Brain (organoid and tissue), 16 donors: ENCODE measurements at places on chromosomes 12 and 14. TPM values are rescaled to one million over a fixed set of nuclear protein-coding genes. Genes with fewer than 3 reads are reported as not detected.

Gene PRB2
- not detected for polyA plus RNA-seq

Gene LIMA1
- polyA plus RNA-seq = 12.5 TPM

Gene PDE3A
- 0.75 TPM for polyA plus RNA-seq

Gene ERP27
- polyA plus RNA-seq = not detected

Gene IL31
- not detected for polyA plus RNA-seq

Gene CLEC4C
- not detected for polyA plus RNA-seq

Gene TAS2R46
- polyA plus RNA-seq = not detected

Gene MANSC4
- polyA plus RNA-seq = not detected

Gene TMPRSS12
- not detected for polyA plus RNA-seq

Gene PRIMA1
- polyA plus RNA-seq = 8.8 TPM

Gene CACNA1C
- 1.6 TPM for polyA plus RNA-seq

Gene REP15
- 0.53 TPM for polyA plus RNA-seq

Gene CCDC196
- not detected for polyA plus RNA-seq

Gene BCL7A
- 24.1 TPM for polyA plus RNA-seq

Gene TMEM117
- 1.7 TPM for polyA plus RNA-seq

Gene FAR2
- polyA plus RNA-seq = 4.8 TPM

Gene LRRIQ1
- polyA plus RNA-seq = 0.20 TPM

Gene ACSS3
- polyA plus RNA-seq = 7.3 TPM

Gene P2RX7
- polyA plus RNA-seq = 4.8 TPM

Gene LGR5
- polyA plus RNA-seq = 8.1 TPM

Gene IKBIP
- polyA plus RNA-seq = 2.7 TPM

Gene MLXIP
- polyA plus RNA-seq = 29.1 TPM

Gene NUAK1
- polyA plus RNA-seq = 11.5 TPM

Gene DLGAP5
- 19.4 TPM for polyA plus RNA-seq

Gene UBE3B
- polyA plus RNA-seq = 21.9 TPM

Gene RERGL
- 1.6 TPM for polyA plus RNA-seq

Gene OAS2
- 6.9 TPM for polyA plus RNA-seq

Gene OR4K13
- not detected for polyA plus RNA-seq

Gene RNASE3
- polyA plus RNA-seq = not detected

Gene CIT
- 23.4 TPM for polyA plus RNA-seq

Gene EPYC
- polyA plus RNA-seq = not detected

Gene FLVCR2
- 2.1 TPM for polyA plus RNA-seq

Gene FBLN5
- polyA plus RNA-seq = 10.2 TPM

Gene MUCL1
- polyA plus RNA-seq = not detected

Gene GPR68
- 3.0 TPM for polyA plus RNA-seq

Gene CISTR
- not detected for polyA plus RNA-seq

Gene ALG10B
- 0.85 TPM for polyA plus RNA-seq

Gene BCAT1
- polyA plus RNA-seq = 1.3 TPM

Gene TTC9
- 4.9 TPM for polyA plus RNA-seq

Gene SERPINA10
- not detected for polyA plus RNA-seq

Gene PPP1R12A
- 10.8 TPM for polyA plus RNA-seq

Gene TSHR
- polyA plus RNA-seq = 0.31 TPM

Gene SLC39A2
- polyA plus RNA-seq = not detected

Gene ARF6
- polyA plus RNA-seq = 23.7 TPM

Gene USP15
- 5.6 TPM for polyA plus RNA-seq

Gene UBC
- 912 TPM for polyA plus RNA-seq

Gene CCDC38
- not detected for polyA plus RNA-seq

Gene DDX51
- 19.3 TPM for polyA plus RNA-seq

Gene SMCO2
- 0.39 TPM for polyA plus RNA-seq

Gene KIAA0586
- 10.0 TPM for polyA plus RNA-seq

Gene MYL2
- not detected for polyA plus RNA-seq

Gene PRH2
- not detected for polyA plus RNA-seq

Gene KLRG1
- 4.1 TPM for polyA plus RNA-seq

Gene BDKRB1
- not detected for polyA plus RNA-seq

Gene DPPA3
- polyA plus RNA-seq = not detected

Gene LHX5
- 0.10 TPM for polyA plus RNA-seq

Gene TEDC1
- 34.4 TPM for polyA plus RNA-seq
